ENCODE measurements at places on chromosomes 4 and X.

DNA sequence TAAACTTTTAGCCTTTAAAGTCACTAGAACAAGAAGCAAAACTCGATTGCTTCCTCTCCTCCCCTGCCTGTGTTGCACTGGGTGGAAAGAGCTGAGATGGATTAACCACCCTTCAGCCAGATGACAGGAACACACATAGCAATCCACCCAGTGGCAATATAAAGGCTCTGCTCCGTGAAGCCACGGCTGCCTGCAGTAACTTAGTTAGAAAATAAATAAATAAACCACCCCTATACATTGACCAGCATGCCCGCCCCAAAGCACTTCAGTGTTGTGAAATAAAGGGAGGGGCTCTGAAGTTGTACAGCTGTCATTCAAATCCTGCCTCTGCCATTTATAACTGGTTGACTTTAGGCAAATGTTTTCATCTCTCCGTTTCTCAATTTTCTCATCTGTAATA lies 217.1 kb upstream of the LDB2 start:
- no peak for DNase-seq

DNA sequence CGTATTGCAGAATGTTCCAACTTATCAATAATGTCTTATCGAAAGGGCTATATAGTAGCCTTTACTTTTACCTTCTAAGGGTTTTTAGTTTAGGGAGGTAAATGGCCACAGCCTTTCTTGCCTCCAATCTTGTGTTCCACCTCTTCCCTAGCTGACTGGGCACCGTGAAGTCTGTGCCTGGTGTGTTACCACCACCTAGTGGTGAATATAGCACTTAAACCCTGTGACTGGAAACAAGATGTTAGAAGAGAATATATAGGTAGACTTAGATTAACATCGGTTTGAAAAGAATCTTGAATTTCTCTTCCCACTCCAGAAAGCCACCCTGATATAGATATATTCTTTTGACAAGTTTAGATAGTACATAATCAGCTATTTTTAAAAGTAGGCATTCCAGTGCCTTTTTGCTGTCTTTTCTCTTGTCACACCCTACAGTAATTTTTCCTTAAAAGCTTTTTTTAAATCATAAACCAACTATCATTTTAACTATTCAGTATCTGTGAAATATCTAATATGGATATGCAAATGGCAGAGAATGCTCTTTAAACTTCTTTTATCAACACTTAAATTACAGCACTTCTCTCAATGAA lies 27.8 kb upstream of the ADH7 start:
- DNase-seq, result peak; percentile 74

GRCh38 chr4:3484057-3484973 lies 21.2 kb downstream of the DOK7 start:
- DNase-seq, result no peak

DNA sequence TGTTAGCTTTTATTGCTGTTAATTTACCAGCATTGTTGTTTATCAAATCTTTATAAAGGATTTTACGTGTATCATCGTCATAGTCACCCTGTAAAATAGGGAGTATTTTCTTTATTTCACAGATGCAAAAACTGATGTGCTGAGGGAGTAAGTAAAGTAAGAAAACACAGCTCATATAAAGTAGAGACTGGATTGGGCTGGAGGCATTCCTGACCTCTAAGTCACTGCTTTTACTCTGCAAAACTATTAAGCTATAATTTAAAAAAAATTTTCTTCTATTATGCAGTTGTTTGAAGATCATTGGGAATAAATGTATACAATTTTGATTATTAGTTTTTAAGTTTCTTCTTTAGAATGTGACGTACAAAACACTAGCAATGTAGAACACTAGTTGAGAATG lies 45.9 kb downstream of the NUDT6 start:
- no peak for DNase-seq

GRCh38 chr4:55458164-55458563 lies 62.4 kb downstream of the TMEM165 start:
- no peak for DNase-seq

DNA sequence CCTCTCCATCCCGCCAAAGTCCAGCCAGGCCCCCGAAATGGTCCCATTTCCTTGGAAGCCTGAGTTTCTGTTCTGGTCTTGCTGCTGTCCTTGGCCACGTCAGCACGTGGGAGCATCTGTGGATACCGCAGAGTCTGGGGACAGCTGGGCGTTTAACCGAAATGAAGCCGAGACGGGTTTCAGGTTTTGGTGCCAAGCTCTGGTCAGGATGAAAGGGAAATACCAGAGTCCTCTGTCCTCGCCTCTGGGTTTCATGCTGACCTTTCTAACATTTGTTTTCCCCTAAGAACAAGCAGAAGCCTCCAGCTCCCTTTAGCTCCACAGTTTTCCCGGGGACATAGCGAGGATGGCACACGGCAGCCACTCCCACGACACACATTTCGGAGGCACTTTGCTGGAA lies 19.7 kb downstream of the SHOX start:
- no peak for DNase-seq

DNA sequence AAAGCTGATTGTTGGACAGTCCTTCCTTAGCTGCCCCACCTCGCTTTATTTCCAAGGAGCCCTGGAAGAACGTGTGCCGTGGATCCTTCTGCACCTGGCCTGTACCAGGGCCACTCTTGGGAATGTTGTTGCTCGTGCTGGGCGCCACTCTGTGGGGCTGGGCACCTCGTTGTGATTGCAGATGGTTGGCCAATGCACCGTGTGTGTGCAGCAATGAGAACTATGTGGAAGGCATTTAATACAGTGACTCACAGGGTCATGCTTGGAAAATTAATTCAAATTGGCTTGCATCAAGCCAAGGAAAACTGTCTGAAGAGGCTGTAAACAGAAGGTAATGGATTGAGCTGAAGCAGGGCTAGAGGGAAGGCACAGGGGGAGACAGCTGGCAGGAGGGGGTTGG lies 37.0 kb upstream of the CD99L2 start:
- DNase-seq, result no peak

GRCh38 chrX:18426004-18426320 lies 554 bp downstream of the CDKL5 start:
- DNase-seq, result peak; percentile 12

GRCh38 chrX:34943235-34943634 lies 639 bp downstream of the FAM47B start:
- no peak for DNase-seq

DNA sequence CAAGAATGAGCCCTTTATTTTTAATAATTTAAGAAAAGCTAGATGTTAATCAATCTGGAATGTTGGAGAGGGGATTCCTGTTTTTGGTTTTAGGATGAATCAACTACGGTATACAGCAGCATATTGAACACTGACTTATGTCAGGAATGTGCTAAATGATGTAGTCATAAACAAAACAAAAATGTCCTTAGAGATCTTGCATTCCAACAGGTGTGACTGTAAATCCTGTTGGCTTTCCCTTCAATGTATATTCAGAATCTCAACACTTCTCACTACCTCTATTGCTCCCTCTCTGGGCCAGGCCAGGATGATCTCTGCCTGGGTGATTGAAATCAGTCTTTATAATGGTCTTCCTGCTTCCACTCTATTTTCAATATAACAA lies 37.8 kb upstream of the BDH2 start:
- DNase-seq, result no peak

DNA sequence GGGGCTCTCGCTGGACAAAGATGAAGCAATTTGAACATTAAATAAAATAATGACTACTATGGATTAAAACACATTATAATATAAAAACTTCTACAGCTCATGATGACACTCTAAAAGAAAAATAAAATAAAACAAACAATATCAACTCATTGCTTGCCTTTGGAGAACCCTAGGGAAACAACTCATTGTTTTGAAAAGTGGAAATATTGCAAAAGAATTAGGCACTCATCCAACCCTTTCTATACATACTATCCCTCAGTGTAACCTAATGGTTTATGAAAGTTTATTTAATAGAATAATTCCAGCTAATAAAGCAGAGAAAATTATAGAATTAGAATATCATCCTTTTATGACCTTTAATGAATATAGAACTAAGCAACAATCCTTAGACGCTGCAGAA lies 718 bp downstream of the RAB40A start:
- no peak for DNase-seq

GRCh38 chr4:10106421-10107039 lies 10.1 kb downstream of the WDR1 start:
- no peak for DNase-seq

DNA sequence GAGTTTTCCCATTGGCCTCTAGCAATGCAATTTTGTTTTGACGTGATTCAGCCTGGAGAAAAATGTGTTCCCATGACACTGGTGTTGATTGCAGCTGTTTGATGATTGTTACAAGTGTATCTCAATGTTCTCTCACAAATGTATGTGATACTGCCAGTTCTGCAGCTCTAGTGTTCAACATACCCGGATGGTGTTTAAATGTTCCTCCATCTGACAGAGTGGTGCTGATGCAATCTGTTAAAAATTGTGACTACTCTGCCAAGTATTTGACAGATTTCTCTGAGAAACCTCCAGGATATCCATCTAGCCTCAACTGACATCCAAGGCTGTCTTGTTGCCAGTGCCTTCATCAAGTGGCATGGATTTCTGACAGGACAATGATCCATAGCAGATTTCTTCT lies 657.2 kb upstream of the DIAPH2 start:
- no peak for DNase-seq

DNA sequence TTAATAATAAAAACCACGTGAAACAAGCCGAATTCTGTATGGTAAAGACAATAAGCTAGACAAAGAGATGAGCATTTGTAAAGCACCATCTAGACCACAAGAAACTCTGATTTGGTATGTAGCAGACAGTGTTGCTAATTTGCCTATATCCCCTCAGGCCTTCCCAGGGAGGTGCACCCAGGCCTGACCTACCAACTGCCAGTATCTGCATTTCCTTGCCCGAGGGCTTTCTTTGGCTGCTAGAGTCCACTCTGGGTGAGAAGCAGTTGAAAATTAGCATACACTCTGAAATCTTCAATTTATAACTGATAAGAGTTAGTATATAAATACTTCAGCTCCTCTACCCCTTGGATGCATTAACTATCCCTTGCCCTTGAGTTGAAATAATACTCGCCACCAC lies 37.4 kb upstream of the IL1RAPL1 start:
- DNase-seq, result no peak

DNA sequence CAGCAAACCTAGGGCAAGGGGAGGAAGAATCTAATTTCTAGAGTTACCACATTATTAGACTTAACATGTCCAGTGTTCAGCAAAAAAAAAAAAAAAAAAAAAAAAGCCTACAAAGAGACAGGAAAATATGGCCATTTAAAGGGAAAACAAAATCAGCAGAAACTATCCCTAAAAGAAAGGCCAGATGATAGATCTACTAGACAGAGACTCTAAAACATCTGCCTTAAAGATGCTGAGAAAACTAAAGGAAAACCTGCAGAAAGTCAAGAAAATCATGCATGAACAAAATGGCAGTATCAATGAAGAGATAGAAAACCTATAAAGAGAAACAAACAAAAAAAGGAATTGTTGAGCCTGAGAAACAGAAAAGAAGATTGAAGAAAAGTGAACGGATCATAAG lies 43.8 kb downstream of the NELFA start:
- no peak for DNase-seq

GRCh38 chr4:177006331-177006730 lies 213.6 kb upstream of the VEGFC start:
- DNase-seq, result no peak

DNA sequence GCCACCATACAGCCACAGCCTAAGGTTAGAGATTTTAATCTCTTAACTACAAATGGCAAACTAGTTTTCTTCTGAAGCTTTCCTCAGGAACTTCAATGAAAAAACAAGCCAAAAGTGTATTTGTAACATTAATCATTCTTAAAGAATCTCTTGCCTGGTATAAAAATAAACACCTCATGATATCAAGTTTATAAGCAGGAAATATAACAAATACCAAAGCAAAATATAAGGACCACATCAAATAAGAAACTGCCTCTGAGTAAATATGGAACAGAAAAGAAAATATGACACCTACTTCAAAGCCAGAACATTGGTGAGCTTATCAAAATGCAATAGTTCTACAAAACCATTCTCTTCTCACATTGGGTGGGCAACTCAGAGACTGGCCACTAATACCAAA lies 89.9 kb downstream of the GPC4 start:
- DNase-seq, result no peak

DNA sequence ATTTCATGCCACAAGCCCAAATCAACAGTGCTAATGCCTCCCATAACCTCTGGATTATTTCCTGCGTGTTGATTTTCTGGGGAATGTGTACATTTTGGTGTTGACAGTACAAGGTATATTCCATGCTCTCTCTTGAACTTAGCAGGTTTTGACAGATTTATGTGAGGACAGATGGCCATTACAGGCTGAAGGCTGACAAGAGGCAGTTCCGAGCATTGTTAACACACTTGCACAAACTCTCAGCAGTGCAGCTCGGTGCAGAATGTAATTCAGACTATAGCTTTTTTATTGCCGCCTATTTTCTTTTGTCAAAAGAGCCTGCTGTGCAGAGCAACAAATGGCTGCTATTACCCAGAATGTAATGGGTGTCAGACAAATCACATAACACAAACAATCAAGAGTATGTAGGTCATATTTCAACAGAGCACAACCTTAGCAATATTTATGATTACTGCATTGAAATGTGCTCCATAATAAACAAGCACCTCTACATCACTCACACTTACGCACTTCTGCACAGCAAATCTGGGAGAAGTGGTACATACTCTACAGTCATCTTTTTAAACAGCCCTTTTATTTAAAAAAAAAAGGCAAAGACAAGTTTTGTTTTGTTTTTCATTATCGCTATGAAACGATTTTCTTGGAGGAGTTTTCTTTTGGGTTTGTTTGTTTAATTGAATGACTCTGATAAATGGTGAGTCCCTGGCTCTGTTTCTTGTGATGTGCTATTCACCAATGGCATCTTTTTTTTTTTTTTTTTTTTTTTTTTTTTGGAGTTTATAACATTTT lies 71.6 kb downstream of the PPARGC1A start:
- DNase-seq, result peak; percentile 39

GRCh38 chr4:10226756-10227155 lies 110.2 kb upstream of the WDR1 start:
- DNase-seq, result no peak

DNA sequence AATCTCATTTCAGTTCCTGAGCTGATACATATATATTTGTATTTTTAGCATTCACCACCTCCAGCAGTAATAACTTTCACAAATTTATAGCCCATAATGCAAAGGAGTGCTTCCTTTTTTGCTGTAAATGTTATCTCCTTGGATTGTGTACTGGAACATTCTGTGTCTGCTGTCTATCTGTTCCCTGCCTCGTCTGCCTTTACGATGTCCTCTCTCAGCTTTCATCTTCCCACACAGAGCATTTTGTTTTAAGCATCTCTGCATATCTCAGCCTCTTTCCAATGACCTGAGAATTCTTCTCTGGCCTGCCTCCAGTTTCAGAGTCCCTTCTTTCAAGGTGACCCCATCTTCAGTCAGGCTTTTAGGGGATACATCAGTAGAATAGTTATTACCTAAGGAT lies 43.1 kb downstream of the GYG2 start:
- no peak for DNase-seq

- no peak for DNase-seq
Observed at GRCh38 chr4:167614866-167615265, 380.6 kb upstream of the SPOCK3 start.

DNA sequence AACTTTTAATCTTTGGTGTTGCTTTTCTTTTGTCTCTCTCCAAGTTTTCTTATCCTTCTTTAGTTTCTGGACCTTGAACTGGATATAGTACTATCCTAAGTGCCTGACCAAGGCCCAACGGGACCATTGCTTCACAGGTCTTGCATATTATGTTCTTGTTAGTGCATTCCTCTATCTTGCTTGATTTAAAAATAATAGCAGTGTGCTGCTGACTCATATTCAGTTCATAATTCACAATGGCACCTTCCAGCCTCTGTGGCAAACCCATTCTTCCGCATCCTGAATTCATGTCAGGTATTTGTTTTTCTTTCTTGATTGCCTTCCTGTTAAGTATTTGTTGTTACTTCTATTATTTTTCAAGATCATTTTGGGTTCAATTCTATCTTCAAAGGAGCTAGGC lies 197.1 kb upstream of the GIMD1 start:
- no peak for DNase-seq
